ENCODE measurements at places on chromosomes 5 and 9. TPM values are rescaled to one million over a fixed set of nuclear protein-coding genes. Genes with fewer than 3 reads are reported as not detected.

DNA sequence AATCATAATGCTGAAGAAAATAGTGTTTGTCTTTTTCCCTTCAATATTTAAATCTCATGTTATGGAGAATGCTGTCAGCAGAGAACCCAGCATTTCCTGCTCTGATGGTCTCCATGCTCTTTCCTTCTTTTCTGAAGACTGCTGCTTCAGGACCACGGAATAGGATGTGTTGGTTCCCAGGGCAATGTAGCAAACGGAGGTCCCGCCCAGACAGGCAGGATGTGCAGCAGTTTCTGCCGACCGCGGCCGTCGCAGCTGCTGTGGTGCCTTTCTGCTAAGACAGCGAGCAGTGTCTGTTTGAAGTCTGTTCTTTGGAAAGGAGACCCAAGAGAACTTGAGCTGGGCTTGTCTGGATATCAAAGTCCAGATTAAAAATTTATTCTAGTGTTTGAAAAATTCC, 654.3 kb downstream of the CCDC171 start:
- no peaks in the 10 kb centered on the region for H3K36me3 ChIP-seq
- no peak for DNase-seq
- no peak overlapping the region for H3K4me3 ChIP-seq
- H3K27ac ChIP-seq, result no peak overlapping the region

DNA sequence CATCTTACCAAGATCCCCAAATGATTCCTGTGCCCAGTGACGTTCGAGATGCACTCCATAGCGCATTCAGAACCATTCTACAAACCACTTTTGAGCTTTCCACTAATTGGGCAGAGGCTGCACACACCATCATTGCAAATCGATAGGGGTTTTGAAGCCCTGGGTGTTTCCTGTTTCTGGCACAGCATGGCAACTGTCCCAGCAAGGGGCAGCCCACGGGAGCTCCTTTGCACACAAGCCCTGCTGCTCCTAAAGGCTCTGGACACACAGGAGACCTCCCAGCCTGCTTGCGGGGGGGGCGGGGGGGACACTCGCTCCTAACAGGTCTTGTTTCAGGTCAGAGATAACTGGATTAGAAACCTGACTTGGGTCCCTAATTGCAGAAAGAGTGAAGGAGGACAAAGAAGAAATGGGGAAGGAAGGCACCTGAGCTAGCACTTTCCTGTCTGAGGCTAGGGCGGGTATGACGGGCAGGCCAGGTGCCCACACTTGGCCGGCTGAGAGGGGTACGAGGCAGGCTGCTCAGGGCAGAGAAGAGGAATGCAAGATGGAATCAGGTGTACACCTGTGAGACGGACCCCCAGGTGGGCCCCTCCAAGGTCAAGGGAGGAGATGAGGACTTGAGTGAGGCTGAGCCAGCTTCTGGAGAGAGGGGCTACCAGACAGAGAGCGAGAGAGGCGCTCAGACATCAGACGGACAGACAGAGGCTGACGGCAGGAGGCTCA, 820 bp downstream of the FBP1 start:
- no peak for DNase-seq
- H3K36me3 ChIP-seq, result no peaks in the 10 kb centered on the region
- peak overlapping the region; percentile 97 for H3K4me3 ChIP-seq
- H3K27ac ChIP-seq, result peak overlapping the region; percentile 89

GRCh38 chr9:126423142-126423915, 96.7 kb downstream of the MVB12B start:
- no peaks in the 10 kb centered on the region for H3K27me3 ChIP-seq
- H3K36me3 ChIP-seq, result no peaks in the 10 kb centered on the region
- no peak overlapping the region for H3K27ac ChIP-seq

GRCh38 chr9:25716220-25716872, 38.1 kb upstream of the TUSC1 start:
- H3K4me1 ChIP-seq, result no peaks in the 10 kb centered on the region
- no peak for DNase-seq
- no peak overlapping the region for H3K4me3 ChIP-seq
- no peak overlapping the region for H3K27ac ChIP-seq
- no peaks in the 10 kb centered on the region for H3K36me3 ChIP-seq

- H3K4me3 ChIP-seq, result peak overlapping the region; percentile 35
- no peaks in the 10 kb centered on the region for H3K27me3 ChIP-seq
- H3K36me3 ChIP-seq, result peaks cover 18% of the 10 kb centered on the region
- peak overlapping the region; percentile 40 for H3K27ac ChIP-seq
These were observed 60.9 kb downstream of the TLE4 start for GRCh38 chr9:79632705-79633104.

NDUFA8 gene
- total RNA-seq, result 45.6 TPM

- H3K4me1 ChIP-seq, result no peaks in the 10 kb centered on the region
- peaks cover 38% of the 10 kb centered on the region for H3K27me3 ChIP-seq
- H3K4me3 ChIP-seq, result no peak overlapping the region
- H3K27ac ChIP-seq, result no peak overlapping the region
These were observed 10.9 kb upstream of the STX17 start for GRCh38 chr9:99895510-99895909.

TRAF2 gene
- total RNA-seq, result 55.7 TPM

DNA sequence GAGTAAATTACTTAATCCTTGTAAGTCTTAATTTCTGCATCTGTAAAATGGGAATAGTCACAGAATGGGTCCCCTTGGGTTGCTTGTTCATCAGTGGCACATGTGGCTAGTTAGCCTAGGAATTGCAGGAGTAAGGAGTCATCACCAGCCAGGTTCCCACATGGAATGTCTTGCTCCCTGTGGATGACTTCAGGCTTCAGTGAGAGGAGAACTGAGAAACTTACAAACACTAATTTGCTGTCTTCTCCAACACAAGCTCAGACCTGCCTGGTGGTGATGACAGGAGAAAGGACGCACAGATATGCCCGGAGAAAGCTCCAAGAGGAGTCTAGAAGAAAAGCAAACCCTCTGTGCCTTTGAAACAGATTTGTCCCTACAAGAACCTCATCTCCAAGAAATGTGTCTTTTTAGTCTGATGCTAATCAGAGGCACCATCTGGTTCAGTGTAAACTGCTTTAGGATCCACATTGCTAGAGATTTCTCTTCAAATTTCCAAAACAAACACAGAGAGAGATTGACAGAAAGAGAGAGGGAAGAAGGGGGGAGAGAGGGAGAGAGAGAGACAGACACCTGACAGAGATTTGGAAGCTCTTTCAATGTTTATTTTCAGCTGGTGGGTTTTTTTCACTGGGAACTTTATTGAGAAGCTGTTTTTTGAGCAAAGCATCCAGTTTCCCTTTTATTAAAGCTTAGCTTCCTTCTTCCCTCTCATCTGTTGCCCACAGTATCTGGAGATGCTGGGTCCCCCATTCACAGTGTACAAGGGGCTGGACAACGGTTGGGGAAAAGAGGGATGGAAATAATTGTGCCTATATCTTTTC, 128.3 kb downstream of the DOCK2 start:
- peaks cover 23% of the 10 kb centered on the region for H3K4me1 ChIP-seq
- no peaks in the 10 kb centered on the region for H3K27me3 ChIP-seq
- H3K36me3 ChIP-seq, result peaks cover 39% of the 10 kb centered on the region
- no peak overlapping the region for H3K4me3 ChIP-seq
- DNase-seq, result no peak
- H3K27ac ChIP-seq, result peak overlapping the region; percentile 54

- H3K4me1 ChIP-seq, result peaks cover 29% of the 10 kb centered on the region
- peaks cover 19% of the 10 kb centered on the region for H3K36me3 ChIP-seq
- peak; percentile 70 for DNase-seq
- H3K4me3 ChIP-seq, result peak overlapping the region; percentile 82
- H3K27me3 ChIP-seq, result no peaks in the 10 kb centered on the region
These were observed 823 bp downstream of the ST6GALNAC6 start for GRCh38 chr9:127898433-127899127.

DNA sequence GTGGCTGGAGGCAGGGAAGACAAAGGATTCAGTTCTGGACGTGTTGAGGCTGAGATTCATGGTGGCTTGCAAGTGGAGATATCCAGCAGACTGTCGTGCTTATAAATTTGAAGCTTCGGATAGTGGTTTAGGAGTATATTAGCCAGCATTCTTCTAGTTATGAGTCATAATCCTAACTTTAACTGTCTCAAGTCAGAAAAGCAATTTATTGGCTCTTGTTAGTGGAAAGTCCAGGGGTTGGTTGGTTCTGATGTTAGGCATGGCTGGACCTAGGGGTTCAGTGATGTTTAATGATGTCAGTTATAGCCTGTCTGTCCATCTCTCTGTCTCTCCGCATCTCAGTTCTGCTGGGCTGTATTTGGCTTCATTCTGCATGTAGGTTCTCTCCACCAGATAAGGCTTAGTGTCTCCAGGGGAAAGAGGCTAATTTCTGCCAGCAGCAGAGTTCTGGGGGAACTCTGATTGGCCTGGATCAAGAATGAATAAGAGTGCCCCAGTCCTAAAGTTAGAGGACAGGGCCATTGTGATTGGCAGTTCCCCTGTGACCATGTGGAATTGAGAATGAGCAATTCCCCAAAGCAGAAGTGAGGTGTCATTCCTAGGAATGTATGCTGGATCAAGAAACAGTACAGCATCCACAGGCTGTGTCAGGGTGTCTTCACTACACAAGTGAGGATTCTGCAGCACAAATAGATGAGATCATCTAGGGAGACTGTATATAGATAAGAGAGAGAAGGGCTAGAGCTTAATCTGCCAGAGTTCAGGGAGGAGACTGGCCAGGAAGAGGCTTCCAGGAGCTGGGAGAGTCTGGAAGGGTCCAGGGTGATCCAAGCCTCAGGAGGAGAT, 72.9 kb upstream of the SHB start:
- no peak overlapping the region for H3K27ac ChIP-seq
- H3K4me3 ChIP-seq, result no peak overlapping the region
- no peaks in the 10 kb centered on the region for H3K4me1 ChIP-seq
- H3K36me3 ChIP-seq, result no peaks in the 10 kb centered on the region
- H3K27me3 ChIP-seq, result peaks cover 46% of the 10 kb centered on the region

DNA sequence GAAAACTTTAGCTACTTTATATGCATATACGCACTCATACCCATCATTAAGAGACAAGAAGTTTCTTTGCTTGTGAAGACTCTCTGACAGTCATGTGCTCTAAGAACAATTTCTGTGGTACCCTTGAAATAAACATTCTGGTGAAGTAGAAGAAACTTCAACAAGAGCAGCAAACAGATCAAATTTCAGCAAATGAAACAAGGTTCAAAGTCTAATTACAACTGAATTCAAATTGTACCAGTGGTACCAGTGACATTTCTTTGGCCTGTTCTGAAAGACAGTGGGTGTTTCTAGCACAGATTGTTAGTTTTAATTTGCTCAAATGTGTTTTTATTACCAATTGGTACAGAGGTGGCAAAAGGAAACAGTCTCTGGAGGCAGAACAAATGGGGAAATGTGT, 391.0 kb downstream of the CHSY3 start:
- no peaks in the 10 kb centered on the region for H3K27me3 ChIP-seq
- no peak overlapping the region for H3K27ac ChIP-seq
- no peak for DNase-seq

GRCh38 chr9:38370176-38370575, 22.3 kb upstream of the ALDH1B1 start:
- H3K4me1 ChIP-seq, result no peaks in the 10 kb centered on the region
- H3K36me3 ChIP-seq, result no peaks in the 10 kb centered on the region
- H3K27ac ChIP-seq, result no peak overlapping the region
- peaks cover 8% of the 10 kb centered on the region for H3K27me3 ChIP-seq
- H3K4me3 ChIP-seq, result no peak overlapping the region

DNA sequence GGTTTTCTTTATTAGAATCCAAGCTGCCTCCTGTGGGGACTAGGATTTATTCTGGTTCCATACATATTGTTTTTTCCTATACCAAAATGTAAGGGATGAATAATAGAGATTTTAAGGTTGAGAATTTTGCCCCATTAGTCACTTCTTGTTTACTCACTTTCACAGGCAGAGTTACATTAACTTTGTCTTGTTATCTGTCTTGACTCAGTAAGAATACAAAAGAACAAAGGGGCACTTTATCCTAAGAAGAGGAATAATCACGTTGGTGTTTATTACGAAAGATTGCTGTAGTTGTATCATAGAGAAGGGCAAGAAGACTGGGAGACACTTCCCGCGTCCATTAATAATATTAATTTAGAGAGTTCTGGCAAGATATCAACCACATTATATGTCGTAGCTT, 599.7 kb upstream of the FTMT start:
- no peak overlapping the region for H3K4me3 ChIP-seq
- no peak for DNase-seq
- no peaks in the 10 kb centered on the region for H3K4me1 ChIP-seq

GRCh38 chr5:141704782-141705297, 22.8 kb upstream of the ARAP3 start:
- no peak overlapping the region for H3K4me3 ChIP-seq
- peaks cover 20% of the 10 kb centered on the region for H3K27me3 ChIP-seq
- H3K27ac ChIP-seq, result no peak overlapping the region
- H3K36me3 ChIP-seq, result no peaks in the 10 kb centered on the region

DNA sequence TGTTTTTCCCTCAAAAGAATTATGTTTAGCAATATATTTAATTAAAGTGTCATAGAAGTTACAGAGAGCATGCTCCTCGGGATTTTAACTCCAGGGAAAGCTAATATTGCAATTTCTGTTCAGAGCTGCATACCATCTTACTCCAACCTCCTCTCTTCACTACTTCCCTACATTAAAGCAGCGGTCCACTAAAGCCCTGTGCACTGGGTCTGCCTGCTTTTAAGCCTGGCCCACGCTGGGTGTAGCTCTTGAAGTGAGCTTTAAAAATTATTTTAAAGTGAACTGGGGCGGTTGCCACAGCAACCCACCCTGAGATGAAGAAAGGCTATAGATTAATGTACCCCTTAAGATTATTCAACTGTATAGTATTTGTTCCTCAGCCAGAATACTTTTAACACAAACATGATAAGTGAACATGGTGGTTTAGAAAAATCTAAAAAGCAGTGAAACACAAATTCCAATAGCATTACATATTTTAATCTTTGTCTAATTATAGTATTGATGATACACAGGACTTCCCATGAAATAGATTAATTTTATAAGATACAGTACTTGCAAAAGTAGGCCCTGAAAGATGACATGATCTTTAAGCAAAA, 3.9 kb upstream of the MEF2C start:
- peaks cover 25% of the 10 kb centered on the region for H3K4me1 ChIP-seq
- H3K27ac ChIP-seq, result no peak overlapping the region
- H3K36me3 ChIP-seq, result peaks cover 5% of the 10 kb centered on the region
- no peak for DNase-seq

SPIN1 gene
- 27.8 TPM for total RNA-seq

- H3K4me3 ChIP-seq, result no peak overlapping the region
- H3K27me3 ChIP-seq, result no peaks in the 10 kb centered on the region
- no peaks in the 10 kb centered on the region for H3K36me3 ChIP-seq
- no peak for DNase-seq
- H3K27ac ChIP-seq, result no peak overlapping the region
These were observed 205.3 kb downstream of the SLCO4C1 start for GRCh38 chr5:102090770-102091169.
